ENCODE measurements at places on chromosomes 12 and 14.

GRCh38 chr14:22830443-22831010, 840 bp downstream of the MRPL52 start:
- no peak for DNase-seq

DNA sequence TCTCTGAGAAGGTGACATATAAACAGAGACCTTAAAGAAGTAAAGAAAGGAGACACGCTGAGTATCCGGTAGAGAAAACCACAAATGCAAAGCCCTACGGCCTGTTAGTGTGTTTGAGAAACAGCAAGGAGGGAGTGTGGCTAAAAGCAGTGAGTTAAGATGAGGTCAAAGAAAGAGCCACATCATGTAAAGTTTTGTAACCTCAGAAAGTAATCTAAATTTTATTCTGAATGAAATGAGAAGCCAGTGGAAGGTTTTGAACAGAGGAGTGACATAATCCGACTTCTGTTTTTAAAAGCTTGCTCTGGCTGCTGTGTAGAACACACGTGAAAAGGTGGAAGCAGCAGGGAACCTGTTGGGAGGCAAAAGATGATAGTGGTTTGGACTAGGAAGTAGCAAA, 32.6 kb downstream of the PPP2R5E start:
- no peak for DNase-seq

GRCh38 chr14:76784266-76784874, 23.1 kb downstream of the VASH1 start:
- DNase-seq: no peak

GRCh38 chr14:105477660-105478397, 3.2 kb downstream of the CRIP2 start:
- DNase-seq: peak; percentile 46

DNA sequence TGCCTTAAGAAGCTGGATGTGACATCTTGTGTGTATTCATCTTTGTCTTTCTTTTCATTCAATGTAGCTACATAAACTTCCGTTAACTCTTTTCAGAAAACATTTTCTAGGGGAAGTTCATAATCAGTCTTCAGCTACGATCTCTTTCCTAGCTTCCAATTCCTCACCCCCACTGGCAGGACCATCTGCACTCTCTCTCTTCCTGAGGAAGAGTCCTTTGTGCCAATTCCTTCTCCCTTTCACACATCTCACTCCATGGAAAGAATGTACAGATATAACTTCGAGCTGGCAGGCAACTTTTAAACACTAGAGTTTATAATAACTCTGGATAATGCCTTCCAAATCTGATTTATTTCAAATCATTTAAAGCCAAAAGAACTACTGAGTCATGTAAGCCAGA, 495.7 kb downstream of the GALC start:
- no peak for DNase-seq

DNA sequence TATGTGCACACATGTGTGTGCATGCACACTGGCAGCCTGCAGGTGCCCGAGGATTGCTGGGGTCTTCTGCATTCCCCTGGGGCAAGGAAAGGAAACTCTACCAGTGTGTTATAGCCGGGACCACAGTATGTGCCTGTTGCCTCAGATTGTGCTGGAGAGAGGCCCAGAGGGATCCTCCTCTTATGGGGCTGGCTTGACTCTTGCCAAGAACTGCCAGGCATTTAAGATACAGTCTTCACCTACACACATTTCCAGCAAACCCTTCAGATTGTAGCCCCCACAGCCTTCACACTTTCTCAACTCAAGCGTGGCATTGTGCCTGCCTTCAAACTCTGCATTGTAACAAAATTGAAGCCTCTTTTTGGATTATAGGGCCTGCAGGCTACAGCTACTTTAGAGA, 176.7 kb upstream of the DYRK2 start:
- no peak for DNase-seq

- no peak for DNase-seq
Measured at GRCh38 chr12:27193106-27193505, 51.0 kb upstream of the STK38L start.

DNA sequence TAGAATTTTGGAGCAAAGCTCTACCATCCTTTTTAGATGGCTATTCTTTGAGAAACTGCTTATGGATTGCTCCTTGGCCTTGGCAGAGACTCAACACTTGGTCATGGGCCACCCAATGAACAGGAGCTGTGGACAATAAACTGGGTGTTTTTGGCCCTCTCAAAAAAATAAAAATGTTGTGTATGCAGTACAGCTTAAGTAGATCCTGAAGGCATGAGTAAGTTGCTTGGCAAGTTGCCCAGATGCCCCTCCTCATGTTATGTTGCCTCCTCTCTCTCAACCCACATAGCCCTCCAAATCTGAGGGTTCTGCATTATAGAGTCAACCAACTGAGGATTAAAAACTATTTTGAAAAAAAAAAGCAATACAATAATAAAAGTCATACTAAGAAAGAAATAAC, 124.9 kb downstream of the ATP23 start:
- no peak for DNase-seq

GRCh38 chr12:132561427-132562156, 48.8 kb downstream of the LRCOL1 start:
- peak; percentile 8 for DNase-seq

GRCh38 chr14:88258021-88258420, 65.0 kb downstream of the KCNK10 start:
- no peak for DNase-seq

DNA sequence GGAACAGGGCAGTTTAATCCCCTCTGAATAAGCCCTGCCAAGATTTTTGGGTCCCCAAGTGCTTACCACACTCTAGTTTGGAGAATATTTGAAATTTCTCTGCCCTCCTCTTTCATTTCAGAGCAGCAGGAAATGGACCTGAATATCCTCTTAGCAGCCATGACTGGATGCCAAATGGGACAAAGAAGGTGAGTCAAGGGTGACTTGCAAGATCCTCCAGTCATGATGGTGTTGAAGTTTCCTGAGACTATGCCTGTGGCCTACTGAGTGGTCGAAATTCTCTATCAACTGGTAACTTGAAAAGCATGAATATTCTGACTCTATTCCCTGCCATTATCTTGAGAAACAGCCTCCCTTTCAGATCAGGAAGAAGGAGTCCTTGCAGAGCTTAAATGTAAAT, 1674.7 kb upstream of the SEL1L start:
- no peak for DNase-seq

GRCh38 chr14:55094292-55095157, 34.5 kb upstream of the LGALS3 start:
- no peak for DNase-seq

- DNase-seq: no peak
Measured at GRCh38 chr12:13198241-13198640, 1.7 kb downstream of the EMP1 start.

DNA sequence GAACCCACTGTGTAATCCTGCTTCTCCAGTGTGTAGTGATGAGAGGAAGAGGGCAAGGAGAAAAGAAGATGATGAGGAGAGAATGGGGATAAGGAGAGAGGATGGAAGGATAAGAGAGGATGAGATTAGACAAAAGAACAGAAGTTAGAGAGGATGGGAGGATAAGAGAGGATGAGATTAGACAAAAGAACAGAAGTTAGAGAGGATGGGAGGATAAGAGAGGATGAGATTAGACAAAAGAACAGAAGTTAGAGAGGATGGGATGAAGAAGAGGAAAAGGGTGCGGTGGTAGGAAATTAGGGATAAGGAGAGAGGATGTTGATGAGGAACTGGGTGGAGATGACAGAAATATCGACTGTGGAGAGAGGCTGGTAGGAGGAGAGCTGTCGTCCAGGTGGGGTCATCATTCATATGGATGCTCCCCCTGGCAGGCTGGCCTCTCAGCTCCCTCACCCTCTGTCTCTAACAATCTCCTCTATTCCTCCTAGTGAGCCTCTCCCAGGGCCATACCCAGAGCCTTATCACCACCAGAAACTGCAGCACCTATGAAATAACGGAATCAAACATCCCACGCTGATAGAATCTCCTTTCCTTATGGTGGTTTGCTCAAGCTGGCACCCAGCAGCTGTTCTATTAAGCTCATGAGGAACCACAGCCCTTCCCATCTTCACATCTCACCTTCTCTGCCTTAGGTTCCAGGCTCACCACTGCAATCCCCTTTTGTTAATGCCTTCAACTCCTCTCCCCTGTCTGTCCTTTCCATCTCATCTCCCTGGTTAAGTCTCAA, 6.0 kb upstream of the CIROP start:
- no peak for DNase-seq

DNA sequence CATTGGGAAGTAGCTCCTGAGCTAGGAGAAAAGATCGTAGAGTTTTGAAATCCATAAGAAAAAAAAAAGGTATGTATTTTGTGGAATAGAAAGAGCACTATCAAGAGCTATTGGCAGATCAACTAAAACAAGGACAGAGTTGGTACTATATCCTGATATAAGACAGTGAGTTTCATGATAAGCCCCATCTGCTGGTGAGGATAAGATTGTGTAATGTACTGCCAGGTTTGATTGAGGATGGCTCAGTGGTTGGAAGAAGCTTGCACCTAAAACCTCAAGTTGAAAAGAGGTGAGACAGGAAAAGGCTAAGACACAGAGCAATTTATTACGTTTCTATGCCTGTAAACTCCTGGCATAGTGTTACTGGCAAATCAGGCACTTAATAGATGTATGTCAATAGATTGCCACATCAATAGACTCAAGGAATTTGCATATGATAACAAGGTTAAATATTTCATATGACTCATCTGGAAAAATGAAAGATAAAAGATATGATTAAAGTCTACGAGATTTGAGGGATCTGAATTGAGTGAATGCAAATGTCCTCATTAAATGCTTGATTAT, 525.6 kb downstream of the FLRT2 start:
- no peak for DNase-seq

DNA sequence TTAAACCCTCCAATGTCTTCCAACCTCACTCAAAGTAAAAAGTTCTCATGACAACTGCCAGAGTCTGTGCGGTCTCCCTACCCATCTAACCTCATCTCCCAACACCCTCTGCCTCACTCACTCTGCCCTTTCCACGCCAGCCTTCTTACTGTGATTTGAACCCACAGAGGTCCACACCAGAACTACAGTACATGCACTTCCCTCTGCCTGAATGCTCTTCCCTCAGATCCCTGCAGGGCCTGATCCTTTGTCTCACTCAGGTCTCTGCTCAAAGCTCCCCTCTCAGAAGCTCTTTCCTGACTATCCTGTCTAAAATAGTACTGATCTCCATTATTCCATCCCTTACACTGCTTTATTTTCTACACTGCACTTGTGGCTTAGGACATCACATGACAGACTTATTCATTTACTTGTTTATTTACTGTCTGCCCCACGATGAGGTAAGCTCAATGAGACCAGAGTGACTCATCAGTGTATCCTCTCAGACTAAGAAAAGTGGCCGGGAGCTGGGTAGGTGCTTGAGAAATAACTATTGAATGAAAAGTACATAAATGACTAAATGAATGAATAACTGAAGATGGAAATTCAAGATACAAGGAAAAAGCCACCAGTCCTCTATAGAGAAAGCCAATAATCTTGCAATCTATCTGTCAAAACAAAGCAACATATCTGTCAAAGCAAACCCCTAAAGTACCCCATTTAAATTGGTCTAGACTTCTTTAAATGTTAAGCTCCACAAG, 17.1 kb downstream of the POMT2 start:
- DNase-seq: peak; percentile 40

GRCh38 chr14:54845641-54846040, 57.0 kb downstream of the GCH1 start:
- no peak for DNase-seq

- no peak for DNase-seq
Measured at GRCh38 chr14:95192311-95192710, 35.0 kb upstream of the DICER1 start.

- DNase-seq: peak; percentile 27
Measured at GRCh38 chr12:57803319-57803893, 15.1 kb downstream of the AVIL start.

- no peak for DNase-seq
Measured at GRCh38 chr14:101363880-101364391, 197.4 kb upstream of the DIO3 start.

DNA sequence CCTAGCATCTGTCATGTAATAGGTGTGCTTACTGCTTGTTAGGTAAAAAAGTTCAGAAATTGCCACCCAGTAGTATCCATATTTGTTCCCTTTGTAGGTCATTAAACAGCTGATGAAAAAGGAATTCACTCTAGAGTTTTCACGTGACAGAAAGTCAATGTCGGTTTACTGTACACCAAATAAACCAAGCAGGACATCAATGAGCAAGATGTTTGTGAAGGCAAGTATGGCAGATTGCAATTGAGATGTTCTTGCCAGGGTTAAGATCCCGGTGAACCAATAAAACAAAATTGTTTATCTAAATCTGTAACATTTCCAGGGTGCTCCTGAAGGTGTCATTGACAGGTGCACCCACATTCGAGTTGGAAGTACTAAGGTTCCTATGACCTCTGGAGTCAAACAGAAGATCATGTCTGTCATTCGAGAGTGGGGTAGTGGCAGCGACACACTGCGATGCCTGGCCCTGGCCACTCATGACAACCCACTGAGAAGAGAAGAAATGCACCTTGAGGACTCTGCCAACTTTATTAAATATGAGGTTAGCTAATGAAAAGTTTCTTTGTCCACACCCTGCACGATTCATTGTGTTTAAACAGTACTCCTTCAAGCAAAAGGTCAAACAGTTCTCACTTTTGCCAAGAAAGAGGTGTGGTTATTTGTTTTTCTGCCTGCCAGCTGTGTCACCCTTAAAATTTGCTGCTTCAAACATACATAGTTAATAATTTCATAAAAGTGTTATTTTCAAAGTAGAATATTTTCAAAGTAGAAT, 58.3 kb downstream of the ATP2A2 start:
- DNase-seq: no peak

DNA sequence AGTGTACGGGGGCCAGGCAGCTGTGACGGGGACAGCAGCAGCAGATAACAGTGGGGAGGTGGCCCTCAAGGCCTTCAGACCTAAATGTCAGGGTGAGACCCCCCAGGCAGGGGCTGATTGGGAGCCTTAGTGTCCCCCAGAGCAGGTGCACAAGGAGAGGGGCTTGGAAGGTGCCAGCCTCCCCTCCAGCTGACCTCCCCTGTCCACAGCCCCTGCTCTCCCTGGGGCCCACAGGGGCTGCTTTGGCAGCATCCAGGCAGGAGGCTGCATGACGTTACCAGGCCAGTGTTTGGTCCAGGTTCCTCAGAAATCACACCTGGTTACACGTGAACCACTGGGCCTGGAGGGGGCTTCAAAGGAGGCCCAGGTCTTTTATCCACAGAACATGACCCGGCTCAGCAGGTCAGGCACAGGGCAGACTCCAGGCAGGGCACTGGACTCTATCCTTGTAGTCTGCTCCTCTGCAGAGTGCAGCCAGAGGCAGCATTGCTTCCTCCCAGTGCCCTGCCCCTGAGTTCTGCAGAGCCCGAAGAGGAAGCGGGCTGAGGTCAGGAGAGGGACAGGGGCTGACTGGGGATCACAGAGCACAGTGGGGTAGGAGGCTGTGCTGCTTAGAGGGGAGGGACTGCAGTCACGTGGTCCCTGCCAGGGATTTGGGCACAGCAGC, 2.6 kb upstream of the TRMT61A start:
- DNase-seq: no peak

DNA sequence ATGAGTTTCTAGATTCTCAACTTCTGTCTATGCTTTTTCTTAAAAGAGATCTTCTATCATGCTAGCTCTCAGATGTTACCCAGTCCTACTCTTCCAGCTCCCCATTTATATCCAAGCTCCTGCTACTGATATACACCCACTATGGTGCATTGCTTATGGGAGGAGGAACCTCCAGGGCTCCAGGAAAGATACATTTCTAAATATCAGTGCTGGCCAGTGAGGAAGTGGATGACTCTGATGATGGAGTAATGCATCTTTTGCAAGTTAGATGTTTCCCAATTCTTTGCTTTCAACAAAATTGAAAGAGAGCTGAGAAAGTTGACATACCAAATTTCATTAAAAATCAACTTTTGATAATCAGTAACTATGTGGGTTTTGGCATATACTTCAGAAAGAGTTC, 105.7 kb upstream of the RESF1 start:
- no peak for DNase-seq

Data from activated naive CD4-positive, alpha-beta T cell treated with Interleukin-2 at 50 U/mL for 16 hours (primary cell).